Fibroblast of skin of right quadriceps (primary cell): ENCODE measurements at places on chromosomes 2 and 18.

- peak; percentile 94 for DNase-seq
These were observed 116.1 kb downstream of the SPTBN1 start for GRCh38 chr2:54572262-54572635.

GRCh38 chr2:43424262-43425207 is 171.3 kb downstream of the THADA start:
- peak; percentile 92 for DNase-seq

GRCh38 chr2:165191096-165191728 is 12.6 kb downstream of the SCN3A start:
- no peak for DNase-seq

DNA sequence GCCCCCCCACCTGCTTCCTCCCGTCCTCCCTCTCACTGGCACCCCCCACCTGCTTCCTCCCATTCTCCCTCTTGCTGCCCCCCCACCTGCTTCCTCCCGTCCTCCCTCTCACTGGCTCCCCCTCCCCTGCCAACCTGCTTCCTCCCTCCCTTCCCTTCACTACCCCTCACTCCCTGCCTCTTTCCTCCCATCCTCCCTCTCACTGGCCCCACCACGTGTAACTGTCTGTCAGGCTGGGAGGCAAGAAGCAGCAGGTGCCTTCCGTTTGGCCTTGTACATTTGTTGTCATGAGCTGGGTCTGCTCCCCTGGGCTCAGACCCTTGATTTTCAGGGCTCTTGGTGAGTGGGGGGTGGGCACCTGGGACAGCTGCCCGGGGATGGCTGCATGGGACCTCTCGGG is 19.1 kb downstream of the RTP5 start:
- DNase-seq, result no peak

DNA sequence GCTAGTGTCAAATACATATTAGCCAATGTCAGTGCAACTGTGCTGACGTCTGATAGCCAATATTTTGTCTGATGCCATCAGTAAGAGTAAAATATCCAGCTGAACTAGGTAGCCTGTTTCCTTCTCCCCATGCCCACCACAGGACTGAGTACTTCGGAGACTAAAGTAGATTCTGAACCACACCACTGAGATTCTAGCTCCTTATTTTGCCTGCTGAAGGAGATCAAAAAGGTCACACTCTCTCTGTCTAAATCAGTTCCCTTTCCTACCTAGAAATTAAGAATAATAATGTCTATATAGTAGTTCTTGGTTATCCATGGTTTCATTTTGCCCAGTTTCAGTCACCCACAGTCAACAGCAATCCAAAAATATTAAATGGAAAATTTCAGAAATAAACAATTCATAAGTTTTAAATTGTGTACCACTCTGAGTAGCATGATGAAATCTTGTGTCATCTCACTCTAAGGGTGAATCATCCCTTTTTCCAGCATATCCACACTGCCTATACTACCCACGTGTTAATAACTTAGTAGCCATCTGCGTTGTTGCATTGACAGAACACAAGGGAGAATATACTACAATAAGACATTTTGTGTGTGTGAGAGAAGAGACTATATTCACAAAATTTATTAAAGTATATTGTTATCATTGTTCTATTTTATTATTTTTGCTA is 1043.3 kb upstream of the PIK3C3 start:
- DNase-seq, result peak; percentile 81

DNA sequence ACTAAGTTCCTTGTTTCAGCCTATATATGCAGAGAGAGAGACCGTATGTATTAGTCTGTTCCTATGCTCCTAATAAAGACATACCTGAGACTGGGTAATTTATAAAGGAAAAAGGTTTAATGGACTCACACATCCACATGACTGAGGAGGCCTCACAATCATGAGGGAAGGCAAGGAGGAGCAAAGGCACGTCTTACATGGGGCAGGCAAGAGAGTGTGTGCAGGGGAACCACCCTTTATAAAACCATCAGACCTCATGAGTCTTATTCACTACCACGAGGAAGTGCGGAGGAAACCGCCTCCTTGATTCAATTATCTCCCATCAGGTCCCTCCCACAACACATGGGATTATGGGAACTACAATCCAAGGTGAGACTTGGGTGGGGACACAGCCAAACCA is 73.8 kb downstream of the TMEM18 start:
- DNase-seq, result no peak

DNA sequence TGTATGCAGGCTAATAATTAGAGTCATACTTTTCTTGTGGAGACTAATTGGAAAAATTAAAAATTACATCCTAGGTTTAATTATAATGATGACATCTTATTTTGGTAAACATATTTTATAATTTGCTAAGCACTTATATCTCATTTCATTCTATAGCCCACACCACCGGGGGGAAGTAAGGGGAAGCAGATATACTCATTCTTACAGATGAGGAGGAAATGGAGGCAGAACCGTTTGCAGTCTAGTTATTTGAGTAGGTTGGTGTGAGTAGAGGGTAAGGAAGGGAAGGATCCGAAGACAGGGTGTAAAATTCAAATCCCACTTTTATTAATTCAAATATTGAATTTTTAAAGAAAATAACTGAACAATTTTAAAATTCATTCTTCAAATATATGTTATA is 3.7 kb downstream of the ITGAV start:
- DNase-seq, result no peak

GRCh38 chr2:215900843-215901242 is 112.5 kb downstream of the MREG start:
- DNase-seq, result no peak

DNA sequence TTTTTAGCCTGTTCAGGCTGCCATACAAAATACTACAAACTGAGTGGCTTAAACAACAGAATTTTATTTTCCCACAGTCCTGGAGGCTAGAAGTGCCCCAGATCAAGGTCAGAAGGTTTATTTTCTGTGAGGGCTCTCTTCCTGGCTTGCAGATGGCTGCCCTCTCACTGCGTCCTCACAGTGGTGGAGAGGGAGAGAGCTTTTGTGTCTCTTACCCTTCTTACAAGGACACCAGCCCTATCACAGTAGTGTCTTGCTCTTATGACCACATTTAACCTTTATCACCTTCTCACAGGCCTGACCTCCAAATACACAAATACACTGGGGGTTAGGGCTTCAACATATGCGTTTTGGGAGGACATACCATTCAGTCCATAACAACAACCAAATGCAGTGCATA is 11.7 kb downstream of the WDR7 start:
- no peak for DNase-seq

DNA sequence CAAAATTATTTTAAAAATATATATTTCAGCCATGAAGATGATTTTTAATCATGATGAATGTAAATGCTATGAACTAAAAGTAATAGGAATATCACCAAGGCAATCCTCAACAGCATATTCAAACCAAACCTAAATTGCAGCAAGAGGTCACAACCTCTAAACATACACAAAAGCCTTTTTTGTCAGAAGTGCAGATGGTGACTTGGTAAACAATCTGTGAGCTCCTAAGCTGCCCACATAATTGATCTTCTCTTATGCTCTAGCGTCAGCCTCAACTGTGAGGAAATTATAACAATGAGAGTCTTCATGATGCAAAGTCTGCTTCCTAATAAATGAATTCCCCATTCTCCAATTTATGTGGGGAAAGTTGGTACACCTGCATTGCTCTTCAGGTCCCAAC is 113.2 kb downstream of the TSN start:
- no peak for DNase-seq

DNA sequence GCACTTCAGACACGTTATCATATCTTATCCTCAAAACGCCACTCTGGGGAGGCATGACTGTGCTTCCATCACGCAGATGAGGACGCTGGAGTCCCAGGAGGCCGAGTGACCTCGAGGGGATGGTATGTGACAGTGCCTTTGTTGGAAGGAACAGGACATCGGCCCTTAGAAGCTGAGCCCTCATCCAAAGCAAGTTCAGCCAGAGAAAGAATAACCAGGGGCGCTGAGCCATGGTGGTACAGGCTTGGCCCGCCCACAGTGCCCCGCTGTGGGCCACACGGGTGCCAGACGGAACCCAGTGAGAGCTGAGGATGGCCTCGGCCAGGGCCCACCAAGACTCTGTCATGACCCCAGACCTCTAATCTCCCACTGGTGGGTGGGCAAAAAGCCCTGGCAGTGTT is 31.3 kb downstream of the HS1BP3 start:
- peak; percentile 19 for DNase-seq

DNA sequence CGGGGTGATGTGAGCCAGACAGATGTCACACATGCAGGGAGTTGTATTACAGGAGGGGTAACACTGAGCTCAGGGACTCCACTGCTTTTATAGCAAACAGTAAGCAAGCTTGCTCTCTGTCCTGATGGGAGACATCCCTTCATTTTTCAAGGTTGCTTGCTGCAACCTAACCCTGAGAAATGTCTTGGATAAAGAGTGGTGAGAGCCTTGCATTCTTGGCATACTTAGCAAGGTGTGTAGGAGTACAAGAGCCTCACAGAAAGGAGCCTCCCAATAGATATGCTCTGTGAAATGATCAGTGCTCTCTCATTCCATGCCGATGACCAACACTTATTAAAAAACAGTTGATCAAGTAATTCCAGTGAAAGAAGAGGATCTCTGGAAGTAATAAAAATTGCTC is 8.1 kb downstream of the PFN4 start:
- DNase-seq, result peak; percentile 51

- DNase-seq, result no peak
These were observed 56.9 kb downstream of the AFTPH start for GRCh38 chr2:64581018-64581417.

DNA sequence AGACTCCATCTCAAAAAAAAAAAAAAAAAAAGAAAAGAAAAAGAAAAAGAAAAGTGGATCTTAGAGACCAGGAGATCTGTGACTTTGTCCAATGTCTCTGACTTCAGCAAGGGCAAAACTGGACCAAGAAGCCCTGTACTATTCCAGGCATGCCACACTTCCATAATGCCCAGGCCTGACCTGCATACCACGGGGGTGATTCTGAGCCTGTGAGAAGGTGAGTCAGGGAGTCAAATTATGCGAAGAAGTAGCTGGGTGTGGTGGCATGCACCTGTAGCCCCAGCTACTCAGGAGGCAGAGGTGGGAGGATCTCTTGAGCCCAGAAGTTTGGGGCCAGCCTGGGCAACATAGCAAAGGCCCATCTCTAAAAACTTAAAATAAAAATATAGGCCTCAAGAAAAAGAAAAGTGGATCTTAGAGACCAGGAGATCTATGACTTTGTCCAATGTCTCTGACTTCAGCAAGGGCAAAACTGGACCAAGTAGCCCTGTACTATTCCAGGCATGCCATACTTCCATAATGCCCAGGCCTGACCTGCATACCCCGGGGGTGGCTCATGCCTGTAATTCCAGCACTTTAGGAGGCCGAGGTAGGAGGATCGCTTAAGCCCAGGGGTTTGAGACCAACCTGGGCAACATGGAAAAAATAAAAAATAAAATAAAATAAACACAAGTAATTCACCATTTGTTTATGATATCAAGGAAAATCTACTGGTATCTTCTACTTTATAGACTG is 12.2 kb upstream of the PUM2 start:
- no peak for DNase-seq
